ENCODE measurements at places on chromosomes 3 and 15.

GRCh38 chr15:51224428-51224827 lies 114.0 kb downstream of the CYP19A1 start:
- DNase-seq: no peak

DNA sequence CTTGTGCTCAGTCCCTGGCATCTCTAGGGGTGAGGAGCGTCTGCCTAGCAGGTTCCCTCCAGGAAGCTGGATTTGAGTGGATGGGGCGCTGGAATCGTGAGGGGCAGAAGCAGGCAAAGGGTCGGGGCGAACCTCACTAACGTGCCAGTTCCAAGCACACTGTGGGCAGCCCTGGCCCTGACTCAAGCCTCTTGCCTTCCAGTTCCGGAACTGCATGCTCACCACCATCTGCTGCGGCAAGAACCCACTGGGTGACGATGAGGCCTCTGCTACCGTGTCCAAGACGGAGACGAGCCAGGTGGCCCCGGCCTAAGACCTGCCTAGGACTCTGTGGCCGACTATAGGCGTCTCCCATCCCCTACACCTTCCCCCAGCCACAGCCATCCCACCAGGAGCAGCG lies 5.0 kb downstream of the RHO start:
- no peak for DNase-seq

- DNase-seq: no peak
These were observed 65.9 kb upstream of the PAQR5 start for GRCh38 chr15:69232765-69233164.

DNA sequence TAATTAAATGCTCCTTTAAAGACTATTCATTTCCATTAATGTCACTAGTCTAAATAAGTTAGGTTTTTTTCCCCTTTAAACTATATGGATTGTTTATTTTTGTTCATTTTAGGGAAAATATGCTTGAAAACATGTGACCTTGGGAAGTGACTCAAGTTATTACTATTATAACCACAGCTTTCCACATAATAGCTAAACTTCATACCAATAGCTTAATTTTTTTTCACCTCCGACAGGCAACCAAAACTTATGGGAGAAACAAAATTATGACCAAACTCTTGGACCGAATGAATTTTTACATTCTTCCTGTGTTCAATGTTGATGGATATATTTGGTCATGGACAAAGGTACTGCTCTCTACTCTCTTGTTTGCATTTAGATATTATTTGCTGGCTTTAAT lies 16.2 kb downstream of the CPA3 start:
- DNase-seq: no peak

DNA sequence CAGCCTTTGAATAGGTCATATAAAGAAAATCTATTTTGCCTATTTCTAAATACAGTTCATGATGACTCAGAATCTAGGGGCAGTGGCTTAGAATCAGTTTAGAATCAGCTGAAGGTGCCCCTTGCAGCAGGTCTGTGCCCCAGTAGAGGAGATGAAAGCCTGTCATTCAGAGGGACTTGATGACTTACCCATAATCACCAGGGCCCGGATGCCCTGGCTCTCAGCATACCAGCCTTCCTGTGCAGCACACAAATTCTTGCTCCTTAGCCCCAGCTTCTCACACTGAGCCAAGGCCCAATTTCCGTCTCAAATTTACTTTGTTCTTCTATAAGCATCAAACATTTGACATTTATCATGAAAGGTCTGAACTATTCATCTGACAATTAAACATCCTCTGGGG lies 83.2 kb upstream of the EOMES start:
- no peak for DNase-seq

GRCh38 chr3:62238431-62238830 lies 134.9 kb downstream of the FEZF2 start:
- no peak for DNase-seq

GRCh38 chr3:120177707-120178306 lies 83.6 kb upstream of the GSK3B start:
- no peak for DNase-seq

GRCh38 chr3:127325629-127325961 lies 37.7 kb upstream of the PRR20G start:
- DNase-seq: no peak

DNA sequence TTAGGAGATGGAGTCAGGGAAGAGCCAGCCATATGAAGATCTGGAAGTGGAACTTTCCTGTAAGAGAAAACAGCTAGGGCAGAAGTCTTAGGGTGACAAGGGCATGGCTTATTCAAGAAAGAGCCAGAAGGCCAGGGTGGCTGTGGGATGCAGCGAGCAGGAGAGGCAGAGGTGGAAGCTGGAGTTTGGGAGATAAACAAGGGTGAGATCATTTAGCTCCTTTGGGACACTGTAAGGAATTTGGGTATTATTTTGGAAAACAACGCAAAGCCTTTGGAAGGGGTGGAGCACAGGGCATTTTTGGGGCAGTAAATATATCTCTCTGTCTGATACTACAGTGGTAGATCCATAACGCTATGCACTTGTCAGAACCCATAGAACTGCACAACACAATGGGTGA lies 5.0 kb upstream of the IL16 start:
- DNase-seq: no peak

GRCh38 chr3:37198996-37199395 lies 24.6 kb upstream of the LRRFIP2 start:
- DNase-seq: no peak

GRCh38 chr3:173688216-173688842 lies 290.8 kb downstream of the NLGN1 start:
- no peak for DNase-seq

GRCh38 chr3:170149016-170149415 lies 32.5 kb downstream of the PHC3 start:
- DNase-seq: no peak

DNA sequence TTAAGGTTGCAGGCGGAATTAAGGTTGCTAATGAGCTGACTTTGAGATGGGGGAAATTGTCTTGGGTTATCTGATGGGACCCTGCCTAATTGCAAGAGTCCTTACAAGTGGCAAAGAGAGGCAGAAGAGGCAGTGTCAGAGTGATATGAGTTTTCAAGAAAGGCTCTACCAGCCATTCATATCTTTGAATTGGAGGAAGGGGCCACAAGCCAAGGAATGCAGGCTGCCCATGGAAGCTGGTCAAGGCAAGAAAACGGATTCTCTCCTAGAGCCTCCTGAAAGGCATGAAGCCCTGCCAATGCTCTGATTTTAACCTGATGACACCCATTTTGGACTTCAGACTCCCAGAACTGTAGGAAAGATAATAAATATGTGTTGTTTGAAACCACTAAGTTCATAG lies 20.6 kb upstream of the SMAD6 start:
- DNase-seq: no peak

- DNase-seq: no peak
These were observed 167.6 kb upstream of the ST8SIA2 start for GRCh38 chr15:92226020-92226612.

DNA sequence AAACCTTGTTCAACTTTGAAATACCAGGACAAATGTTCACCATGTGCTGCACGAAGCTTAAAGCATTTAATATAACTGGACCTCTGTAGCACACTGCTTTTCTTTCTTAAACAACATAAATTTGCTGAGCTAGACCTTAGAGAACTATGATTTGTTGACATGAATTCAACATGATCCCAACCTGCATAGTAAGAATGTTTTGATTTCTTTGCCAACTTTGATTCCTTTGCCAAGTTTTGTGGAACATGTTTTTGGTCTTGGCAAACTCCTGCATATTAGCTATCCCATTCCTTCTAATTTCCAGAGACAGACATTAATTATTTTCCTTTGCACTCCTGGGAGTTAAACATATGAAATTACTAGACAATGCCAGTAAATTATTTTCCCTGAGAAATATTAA lies 197.2 kb upstream of the RBMS3 start:
- no peak for DNase-seq

GRCh38 chr3:123390865-123391600 lies 57.9 kb downstream of the ADCY5 start:
- DNase-seq: no peak

DNA sequence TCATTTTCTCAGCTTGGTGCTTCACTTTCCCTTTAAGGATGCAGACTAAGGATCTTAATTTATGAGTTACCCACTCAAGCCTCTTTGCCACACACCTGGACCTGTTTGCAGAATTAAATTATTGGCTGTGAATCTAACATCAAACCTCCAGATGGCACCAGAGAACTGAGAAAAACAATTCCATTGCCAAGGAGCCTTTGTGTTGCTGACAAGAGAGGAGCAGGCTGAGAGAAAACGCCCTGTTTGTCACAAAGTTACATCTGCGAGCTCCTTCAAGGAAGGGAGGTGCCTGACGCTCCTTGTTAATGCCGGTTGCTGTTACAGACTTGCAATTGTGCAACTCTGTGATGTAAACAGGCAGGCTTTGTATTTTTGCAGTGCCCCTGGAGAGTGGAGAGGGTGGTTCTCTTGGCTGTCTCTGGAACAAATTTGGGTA lies 36.3 kb upstream of the TMC3 start:
- no peak for DNase-seq

DNA sequence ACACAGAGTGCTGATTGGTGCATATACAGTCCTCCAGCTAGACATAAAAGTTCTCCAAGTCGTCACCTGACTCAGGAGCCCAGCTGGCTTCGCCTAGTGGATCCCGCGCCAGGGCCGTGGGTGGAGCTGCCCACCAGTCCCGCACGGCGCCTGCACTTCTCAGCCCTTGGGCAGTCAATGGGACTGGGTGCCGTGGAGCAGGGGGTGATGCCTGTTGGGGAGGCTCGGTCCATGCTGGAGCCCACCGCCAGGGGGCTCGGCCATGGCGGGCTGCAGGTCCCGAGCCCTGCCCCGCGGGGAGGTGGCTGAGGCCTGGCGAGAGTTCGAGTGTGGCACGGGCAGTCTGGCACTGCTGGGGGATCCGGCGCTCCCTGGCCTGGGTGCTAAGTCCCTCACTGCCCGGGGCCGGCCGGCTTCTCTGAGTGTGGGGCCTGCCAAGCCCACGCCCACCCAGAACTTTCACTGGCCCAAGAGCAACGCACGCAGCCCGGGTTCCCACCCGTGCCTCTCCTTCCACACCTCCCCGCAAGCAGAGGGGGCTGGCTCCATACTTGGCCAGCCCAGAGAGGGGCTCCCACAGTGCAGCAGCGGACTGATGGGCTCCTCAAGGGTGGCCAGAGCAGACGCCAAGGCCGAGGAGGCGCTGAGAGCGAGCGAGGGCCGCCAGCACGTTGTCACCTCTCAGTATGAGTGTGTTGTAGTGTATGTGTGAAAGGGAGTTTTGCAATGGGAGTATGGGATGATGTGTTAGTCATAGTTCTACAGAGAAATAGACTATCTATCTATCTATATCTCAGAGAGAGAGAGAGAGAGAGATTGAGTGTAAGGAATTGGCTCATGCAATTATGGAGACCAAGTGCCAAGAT lies 69.0 kb downstream of the UBE2E2 start:
- no peak for DNase-seq

GRCh38 chr3:60298141-60298540 lies 953.1 kb downstream of the FHIT start:
- no peak for DNase-seq

- no peak for DNase-seq
These were observed 16.1 kb downstream of the ZNF80 start for GRCh38 chr3:114221165-114221880.

DNA sequence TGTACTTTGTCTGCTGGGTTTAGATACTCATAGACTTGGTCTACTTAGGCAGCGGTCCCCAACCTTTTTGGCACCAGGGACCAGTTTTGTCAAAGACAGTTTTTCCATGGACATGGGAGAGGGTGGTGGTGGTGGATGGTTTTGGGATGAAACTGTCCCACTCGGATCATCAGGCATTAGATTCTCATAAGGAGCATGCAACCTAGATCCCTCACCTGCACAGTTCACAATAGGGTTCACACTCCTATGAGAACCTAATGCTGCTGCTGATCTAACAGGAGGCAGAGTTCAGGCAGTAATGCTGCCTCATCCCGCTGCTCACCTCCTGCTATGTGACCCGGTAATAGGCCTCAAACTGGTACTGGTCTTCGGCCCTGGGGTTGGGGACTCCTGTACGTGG lies 45.3 kb downstream of the CMSS1 start:
- DNase-seq: no peak

DNA sequence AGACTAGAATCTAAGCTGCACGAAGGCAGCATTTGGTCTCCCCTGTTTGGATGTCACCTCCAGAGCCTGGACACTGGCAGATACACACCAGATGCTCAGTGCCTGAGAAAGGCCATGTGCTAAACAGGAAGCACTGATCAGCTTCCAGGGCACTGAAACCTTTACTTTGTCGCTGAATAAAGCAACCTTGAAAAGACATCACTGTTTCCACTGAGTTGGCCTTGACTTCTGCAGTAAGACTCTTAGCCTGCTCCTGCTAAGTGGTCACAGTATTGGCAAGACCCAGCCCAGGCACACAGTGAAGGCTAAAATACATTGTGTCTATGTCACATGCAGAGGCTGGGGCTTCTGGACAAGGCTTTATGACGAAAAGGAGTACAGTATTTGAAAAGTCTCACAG lies 104.3 kb upstream of the ICE2 start:
- no peak for DNase-seq

GRCh38 chr15:27627623-27628022 lies 471.5 kb downstream of the OCA2 start:
- DNase-seq: no peak

- no peak for DNase-seq
These were observed 231.3 kb upstream of the KCNMB2 start for GRCh38 chr3:178304758-178305467.

- no peak for DNase-seq
These were observed 8.7 kb downstream of the FOXL2 start for GRCh38 chr3:138938056-138938876.

DNA sequence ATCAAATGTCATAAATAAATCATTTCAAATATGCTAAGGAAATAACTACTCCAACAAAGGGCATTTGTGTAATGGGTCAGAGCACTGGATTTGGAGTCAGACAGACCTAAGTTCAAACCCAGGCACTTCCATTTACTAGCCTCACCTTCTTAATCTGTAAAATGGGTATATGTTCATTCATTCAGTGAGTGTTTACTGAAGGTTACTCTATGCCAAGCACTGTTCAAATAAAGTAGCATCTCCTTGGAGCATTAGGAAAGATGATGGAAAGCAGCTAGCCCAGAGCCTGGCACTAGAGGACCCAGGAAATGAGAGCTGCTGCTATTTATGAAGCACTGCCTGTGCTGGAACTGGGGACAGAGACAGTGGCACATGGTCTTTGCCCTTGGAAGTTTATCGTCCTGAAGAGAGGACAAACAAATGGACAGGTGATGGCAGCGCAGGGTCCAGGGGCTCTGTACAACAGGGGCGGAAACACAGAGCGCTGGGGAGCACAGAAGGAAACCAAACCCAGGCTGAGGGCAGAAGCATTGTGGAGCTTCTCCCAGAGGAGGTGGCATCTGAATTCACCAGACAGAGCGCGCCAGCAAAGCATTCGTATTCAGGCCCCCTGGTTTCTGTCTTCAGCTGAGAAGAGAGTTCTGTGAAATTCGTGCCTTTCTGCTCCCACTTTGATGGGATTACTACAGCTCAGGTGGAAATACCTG lies 19.0 kb downstream of the TM4SF4 start:
- DNase-seq: no peak

DNA sequence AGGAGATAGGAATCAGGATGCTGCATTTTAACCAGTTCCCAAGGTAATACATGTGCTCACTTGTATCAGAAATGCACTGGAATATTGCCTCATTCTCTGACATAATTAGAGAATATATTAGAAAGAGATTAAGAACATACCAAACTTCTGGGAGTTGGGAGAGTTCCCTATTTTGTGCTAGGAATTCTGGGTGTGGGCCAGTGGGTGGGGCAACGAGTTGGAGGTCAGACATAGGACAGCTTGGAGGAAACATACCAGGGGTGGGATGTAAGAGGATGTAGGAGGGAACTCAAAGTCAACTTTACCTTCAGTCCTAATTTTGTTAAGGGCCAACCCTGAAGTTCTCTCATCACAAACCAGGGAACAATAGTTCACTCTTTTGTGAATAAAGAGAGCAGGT lies 83.6 kb downstream of the SLC7A14 start:
- no peak for DNase-seq
